Heart left ventricle (tissue), 16 donors: ENCODE measurements at places on chromosomes 3 and 15. TPM values are rescaled to one million over a fixed set of nuclear protein-coding genes. Genes with fewer than 3 reads are reported as not detected.

TLR9 gene
- total RNA-seq = 0.43 TPM

HYPK gene
- total RNA-seq = 12.0 TPM

EXD1 gene
- total RNA-seq = not detected

ANKRD63 gene
- 0.47 TPM for total RNA-seq

FBXO45 gene
- 5.3 TPM for total RNA-seq

LARP6 gene
- total RNA-seq = 50.2 TPM

SCN5A gene
- total RNA-seq = 206 TPM

PIF1 gene
- total RNA-seq = 0.52 TPM

MYZAP gene
- 526 TPM for total RNA-seq

PRR20G gene
- not detected for total RNA-seq

TARS3 gene
- 29.0 TPM for total RNA-seq

CEP19 gene
- total RNA-seq = 1.7 TPM

ADAMTSL3 gene
- total RNA-seq = 7.2 TPM

FOXL2NB gene
- total RNA-seq = not detected

TNNC1 gene
- total RNA-seq = 8,364 TPM

ARNT2 gene
- total RNA-seq = 2.3 TPM

ZNF774 gene
- 8.2 TPM for total RNA-seq
